ENCODE measurements at places on chromosomes 7 and 10.
A peak's percentile ranks its signal among the peaks of the same experiment; 100 is the strongest.

DNA sequence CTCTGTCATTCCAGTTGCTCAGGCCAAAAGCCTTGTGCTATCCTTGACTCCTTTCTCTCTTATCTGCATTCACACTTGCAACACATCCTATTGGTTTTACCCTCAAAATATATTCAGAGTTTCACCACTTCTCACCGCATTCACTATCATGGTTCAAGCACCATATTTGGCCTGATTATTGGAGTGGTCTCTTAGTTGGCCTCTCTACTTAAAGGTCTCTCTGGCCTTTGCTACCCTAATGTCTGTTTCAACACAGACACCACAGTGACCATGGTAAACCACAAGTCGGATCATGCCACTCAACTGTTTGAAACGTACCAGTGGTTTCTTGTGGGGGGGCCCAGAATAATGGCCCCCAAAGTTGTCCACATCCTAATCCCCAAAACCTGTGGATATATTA is 15.2 kb upstream of the PDZD8 start:
- DNase-seq = no peak

DNA sequence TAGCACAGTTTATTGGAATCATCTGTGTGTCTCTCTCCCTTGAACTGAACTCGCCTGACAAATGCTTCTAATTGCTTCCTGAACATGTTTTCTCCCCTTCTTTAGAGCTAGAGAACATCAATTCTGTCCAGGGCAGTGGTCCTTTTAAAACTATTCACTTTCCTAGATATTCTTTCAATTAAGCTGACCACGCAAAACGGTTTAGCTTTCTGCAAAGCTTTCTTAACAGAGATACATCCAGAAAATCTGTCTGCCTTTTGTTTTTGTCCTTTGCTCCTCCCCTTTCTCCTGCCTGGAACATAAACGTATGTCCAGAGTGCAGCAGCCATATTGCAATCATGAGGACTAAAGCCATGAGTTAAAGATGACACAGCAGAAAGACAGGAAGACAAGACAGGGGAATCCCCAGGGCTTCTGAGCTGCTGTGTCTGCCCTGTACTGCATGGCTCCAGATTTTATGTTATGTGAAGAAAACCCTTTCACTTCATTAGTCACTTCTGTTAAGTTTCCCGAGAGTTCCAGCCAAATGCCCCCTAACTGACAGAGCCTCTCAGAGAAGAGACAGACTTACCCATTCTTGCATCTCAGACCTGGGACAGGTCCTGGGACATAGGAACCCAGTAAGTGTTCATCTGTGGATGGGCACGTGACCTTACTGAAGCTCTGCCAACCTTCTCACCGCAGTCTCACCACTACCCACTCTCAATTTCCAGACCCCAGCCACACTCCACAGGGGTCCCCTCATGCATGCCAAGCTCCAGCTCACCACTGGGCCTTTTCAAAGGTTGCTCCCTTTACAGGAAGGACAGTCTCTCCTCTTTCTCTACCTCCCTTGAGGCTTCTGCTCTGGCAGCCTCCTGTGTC is 35.0 kb upstream of the CPXM2 start:
- peak; percentile 72 for DNase-seq

- DNase-seq = no peak
Measured at GRCh38 chr7:10767771-10768170, 205.9 kb upstream of the PHF14 start.

- peak; percentile 81 for DNase-seq
Measured at GRCh38 chr7:133053321-133053891, 28.5 kb downstream of the CHCHD3 start.

- no peak for DNase-seq
Measured at GRCh38 chr7:73876973-73877372, 16.0 kb downstream of the TMEM270 start.

GRCh38 chr10:73649876-73650536 is 5.8 kb downstream of the SYNPO2L start:
- DNase-seq = peak; percentile 26

All from GM03348 (cell line).